ENCODE measurements at places on chromosomes 4 and X. TPM values are rescaled to one million over a fixed set of nuclear protein-coding genes. Genes with fewer than 3 reads are reported as not detected.

SLC9A7 gene
- 37.3 TPM for total RNA-seq

FAT4 gene
- total RNA-seq: 42.5 TPM

AFAP1 gene
- total RNA-seq: 110 TPM

NLGN4X gene
- total RNA-seq: not detected

DRP2 gene
- total RNA-seq: 0.47 TPM

HPSE gene
- 1.3 TPM for total RNA-seq

GC gene
- total RNA-seq: not detected

PDGFC gene
- 8.2 TPM for total RNA-seq

Data from endothelial cell of coronary artery (primary cell).